ENCODE measurements at places on chromosomes 6 and 20.

DNA sequence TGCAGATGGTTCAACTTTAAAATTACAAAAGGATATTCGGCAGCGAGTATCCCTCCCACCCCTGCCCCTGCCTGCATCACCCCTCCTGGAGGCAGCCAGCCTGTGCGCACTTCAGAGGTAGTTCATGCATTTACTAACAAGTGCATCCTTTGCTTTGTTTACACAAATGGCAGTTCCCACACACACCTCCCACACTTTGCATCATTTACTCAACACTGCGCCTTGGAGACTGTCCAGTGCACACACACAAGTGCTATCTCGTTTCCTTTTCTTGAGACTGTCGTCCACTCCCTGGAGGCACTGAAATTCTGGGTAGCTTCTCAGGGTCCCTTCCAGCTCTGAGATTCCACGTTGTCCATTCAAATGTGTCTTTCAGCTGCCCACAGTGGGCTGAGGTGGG lies 53.1 kb upstream of the VSX1 start:
- DNase-seq, result no peak

- DNase-seq, result no peak
Observed at GRCh38 chr6:45487645-45488044, 109.9 kb upstream of the SUPT3H start.

DNA sequence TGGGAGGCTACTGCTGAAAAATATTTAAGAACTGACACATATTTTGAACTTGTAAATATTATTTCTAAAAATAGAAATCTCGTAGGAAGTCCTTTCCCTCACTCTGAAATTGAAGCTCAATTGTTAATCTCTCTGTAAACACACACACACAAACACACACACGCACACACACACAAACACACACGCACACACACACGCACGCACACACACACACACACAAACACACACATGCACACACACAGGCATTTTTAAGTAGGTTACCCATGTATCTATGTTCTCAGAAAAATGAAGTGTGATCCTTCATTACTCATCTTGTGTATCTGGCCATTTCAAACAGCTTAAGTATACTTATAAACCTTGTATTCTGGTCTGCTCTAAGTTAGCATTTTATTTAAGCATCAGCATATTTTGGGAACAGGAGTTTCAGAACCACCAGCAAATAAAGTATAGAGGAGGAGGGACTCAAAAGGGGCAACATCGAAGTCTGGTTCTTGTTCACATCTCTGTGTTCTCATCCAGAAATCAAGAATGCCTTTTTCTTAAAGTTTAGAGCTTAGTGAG lies 11.6 kb downstream of the CCN6 start:
- DNase-seq, result no peak

DNA sequence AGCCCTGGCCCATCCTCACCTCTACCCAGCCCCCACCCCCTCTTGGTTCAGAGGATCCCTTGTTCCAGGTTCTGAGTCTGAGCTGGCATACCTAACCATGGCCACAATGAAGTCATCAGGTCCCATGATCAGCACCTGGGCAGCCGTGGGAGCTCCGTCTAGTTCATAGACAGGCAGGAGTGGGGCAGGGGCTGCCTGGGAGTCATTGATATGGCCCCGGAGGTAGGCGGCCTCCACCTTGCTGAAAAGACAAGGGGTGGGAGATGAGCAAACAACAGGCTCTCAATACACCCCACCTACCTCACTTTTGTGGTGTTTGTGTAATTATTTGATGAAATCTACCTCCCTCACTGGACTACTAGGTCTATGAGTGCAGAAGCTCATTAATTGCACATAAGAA lies 20.4 kb downstream of the GGT7 start:
- no peak for DNase-seq

DNA sequence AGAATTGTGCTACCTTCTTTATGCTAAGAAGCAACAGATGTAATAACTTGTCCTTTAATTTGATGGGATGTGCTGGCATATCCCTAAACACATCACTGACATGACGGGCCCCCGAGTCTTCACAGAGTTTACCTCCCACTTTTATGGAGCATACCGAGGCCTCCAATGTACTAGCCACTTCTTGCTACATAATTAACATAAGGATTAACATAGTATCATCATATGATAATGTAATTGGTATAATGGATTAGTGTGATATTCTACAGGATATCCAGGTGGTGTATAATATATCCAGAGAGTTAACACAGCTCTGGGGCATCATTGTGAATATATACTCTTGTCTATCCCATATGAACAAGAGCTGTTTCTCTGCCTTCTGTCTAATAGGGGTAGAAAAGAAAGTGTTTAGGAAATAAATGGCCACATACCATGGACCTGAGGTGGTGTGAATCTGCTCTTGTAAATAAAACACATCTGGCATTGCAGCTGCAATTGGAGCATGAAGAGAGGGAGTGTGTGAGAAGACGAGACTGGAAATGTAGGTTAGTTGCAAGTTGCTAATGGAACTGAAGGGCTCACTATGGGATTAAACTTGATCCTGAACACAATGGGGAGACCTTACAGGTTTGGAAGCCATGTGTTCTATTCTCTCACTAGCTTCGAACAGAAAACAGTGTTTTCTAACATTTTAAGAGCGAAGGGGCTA lies 102.3 kb downstream of the IYD start:
- DNase-seq, result no peak

GRCh38 chr20:20271271-20271670 lies 96.6 kb upstream of the INSM1 start:
- DNase-seq, result no peak

DNA sequence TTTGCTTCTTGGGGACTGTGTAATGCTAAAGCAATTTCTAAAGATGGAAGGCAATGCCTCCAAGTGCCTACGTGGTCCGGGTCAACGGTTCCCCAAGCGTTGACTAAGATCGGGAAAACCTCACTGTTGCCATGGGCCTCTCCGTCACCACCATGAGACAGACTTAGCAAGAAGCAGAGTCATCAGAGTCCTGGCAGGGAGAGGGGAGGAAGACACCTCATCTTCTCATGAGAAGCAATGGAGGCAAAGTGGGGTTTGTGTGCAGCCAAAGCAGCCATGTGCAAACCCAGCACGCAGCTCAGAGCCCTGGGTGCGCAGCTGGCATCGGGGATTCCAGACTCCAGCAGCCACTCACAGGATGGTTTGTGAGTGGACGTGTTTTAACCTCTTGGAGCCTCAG lies 111.4 kb downstream of the SYNDIG1 start:
- no peak for DNase-seq

GRCh38 chr20:37283530-37284195 lies 5.8 kb upstream of the MANBAL start:
- no peak for DNase-seq

DNA sequence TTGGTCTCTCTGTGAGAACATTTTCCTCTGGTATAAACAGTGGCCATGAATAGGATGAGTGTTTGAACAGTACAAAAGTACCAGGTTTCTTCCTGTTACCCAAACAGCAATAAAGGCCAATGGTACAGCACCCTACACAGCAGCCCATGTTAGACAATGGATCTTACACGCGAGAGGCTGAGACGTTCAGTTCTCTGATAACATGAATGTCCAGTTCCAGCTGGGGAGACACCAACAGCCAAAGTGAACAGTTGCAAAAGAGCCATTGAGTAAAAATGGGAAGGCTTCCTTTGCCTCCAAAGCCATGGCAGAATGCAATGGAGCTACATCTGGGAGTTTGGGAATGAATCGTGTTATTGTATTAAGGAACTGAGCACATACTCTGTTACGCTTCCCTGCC lies 246.8 kb upstream of the SGK1 start:
- DNase-seq, result no peak

DNA sequence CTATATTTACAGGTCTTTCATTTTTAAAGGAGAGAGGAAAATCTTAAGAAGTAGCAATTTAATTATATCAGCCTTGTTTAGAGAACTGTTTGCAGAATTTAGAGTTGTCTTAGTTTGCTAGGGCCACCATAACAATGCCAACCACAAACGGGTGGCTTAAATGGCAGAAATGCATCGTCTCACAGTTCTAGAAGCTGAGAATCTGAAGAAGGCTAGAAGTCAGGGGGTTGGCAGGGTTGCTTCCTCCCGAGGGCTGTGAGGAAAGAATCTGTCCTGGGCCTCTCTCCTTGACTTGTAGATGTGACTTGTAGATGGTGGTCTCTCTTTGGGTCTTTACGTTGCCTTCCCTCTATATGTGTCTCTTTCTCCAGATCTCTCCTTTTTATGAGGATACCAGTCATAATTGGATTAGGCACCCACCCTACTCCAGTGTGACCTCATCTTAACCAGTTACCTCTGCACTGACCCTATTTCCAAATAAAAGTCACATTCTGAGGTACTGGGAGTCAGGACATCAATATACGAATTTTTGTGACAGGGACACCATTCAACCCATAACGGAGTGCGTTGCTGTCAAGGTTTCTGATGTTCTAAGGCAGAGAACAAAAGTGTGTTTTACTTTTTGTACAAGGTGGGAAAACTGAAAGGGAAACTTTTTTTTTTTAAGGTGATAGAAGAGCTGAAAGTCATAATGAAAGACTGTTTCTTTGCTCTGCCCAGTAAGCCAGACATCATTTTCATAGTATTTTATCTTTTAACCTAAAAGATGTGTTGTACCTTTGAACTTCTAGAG lies 84.4 kb downstream of the SAMD3 start:
- no peak for DNase-seq

- DNase-seq, result no peak
Observed at GRCh38 chr6:20808924-20809323, 274.7 kb downstream of the CDKAL1 start.

- DNase-seq, result no peak
Observed at GRCh38 chr6:111631903-111632460, 26.3 kb upstream of the TRAF3IP2 start.

- no peak for DNase-seq
Observed at GRCh38 chr6:16712255-16712930, 48.9 kb downstream of the ATXN1 start.

- no peak for DNase-seq
Observed at GRCh38 chr20:16865406-16865805, 117.2 kb downstream of the OTOR start.

DNA sequence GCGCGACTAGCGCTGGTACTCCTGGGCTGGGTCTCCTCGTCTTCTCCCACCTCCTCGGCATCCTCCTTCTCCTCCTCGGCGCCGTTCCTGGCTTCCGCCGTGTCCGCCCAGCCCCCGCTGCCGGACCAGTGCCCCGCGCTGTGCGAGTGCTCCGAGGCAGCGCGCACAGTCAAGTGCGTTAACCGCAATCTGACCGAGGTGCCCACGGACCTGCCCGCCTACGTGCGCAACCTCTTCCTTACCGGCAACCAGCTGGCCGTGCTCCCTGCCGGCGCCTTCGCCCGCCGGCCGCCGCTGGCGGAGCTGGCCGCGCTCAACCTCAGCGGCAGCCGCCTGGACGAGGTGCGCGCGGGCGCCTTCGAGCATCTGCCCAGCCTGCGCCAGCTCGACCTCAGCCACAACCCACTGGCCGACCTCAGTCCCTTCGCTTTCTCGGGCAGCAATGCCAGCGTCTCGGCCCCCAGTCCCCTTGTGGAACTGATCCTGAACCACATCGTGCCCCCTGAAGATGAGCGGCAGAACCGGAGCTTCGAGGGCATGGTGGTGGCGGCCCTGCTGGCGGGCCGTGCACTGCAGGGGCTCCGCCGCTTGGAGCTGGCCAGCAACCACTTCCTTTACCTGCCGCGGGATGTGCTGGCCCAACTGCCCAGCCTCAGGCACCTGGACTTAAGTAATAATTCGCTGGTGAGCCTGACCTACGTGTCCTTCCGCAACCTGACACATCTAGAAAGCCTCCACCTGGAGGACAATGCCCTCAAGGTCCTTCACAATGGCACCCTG lies 1.6 kb downstream of the TPBG start:
- no peak for DNase-seq

DNA sequence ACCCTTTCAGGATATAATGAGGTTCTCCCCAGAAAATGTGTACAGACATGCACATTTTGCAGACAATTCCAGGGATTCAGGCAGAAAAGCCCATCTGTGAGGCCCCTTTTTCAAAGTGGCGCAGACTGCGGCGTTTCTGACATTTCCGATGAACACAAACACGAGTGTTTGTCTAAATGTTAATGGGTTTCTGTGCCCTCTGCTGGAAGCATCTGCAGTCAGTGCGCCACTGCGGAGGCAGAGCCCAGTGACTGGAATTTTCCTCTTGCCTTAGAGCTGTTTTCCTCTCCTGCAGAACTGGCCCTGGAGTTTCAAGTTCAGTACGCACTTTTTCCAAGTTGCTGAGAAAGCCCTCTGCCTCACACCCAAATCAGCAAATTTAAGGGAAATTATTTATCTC lies 15.3 kb downstream of the ANKRD60 start:
- DNase-seq, result no peak

DNA sequence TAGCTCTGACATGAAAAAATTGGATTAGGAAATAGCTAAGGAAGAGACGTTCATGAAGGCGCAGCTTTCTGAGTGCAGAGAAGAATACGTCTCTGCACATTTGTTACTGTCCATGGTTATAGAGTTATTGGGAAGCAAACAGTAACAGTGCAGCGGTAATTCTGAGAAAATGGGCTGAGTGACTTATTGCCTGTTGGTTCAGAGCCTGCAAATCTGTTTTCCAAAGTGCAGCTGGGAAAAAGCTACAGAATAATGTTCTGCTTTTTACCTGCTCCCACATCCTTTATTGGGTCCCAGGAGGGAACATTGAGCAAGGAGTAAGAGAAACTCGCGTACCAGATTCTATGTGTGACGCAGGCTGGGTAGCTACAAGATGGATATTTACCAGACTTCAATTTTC lies 160.2 kb downstream of the BTBD3 start:
- no peak for DNase-seq

- DNase-seq, result no peak
Observed at GRCh38 chr20:37651932-37652331, 41.9 kb upstream of the CTNNBL1 start.
